CD4-positive, alpha-beta T cell treated with Interleukin-6 at 100 ng/mL for 8 hours (primary cell): ENCODE measurements at places on chromosomes 7 and 10.

GRCh38 chr10:83199374-83199773 lies 939.9 kb upstream of the GHITM start:
- DNase-seq = no peak

- DNase-seq = no peak
These were observed 88.6 kb downstream of the XRCC2 start for GRCh38 chr7:152587366-152587765.

DNA sequence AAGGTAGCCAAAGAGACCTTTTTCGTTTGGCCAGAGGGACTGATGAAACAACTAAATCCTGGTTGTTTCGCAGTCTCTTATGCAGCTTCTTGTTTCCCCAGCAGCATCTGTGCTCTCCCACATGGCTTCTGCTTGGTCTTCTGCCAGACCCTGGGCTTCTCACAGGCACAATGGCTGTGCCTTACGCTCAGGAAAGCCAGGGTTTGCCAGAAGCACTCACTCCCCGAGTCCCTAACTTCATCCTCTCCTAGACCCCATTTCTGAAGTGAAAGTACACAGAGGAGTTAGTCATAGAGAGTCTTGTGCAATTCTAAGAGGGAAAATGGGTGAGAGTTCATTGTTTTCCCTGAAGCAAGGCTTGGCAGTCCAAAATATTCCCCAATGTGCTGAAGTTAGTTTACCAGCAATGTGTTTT lies 121.7 kb downstream of the EVX1 start:
- DNase-seq = no peak

DNA sequence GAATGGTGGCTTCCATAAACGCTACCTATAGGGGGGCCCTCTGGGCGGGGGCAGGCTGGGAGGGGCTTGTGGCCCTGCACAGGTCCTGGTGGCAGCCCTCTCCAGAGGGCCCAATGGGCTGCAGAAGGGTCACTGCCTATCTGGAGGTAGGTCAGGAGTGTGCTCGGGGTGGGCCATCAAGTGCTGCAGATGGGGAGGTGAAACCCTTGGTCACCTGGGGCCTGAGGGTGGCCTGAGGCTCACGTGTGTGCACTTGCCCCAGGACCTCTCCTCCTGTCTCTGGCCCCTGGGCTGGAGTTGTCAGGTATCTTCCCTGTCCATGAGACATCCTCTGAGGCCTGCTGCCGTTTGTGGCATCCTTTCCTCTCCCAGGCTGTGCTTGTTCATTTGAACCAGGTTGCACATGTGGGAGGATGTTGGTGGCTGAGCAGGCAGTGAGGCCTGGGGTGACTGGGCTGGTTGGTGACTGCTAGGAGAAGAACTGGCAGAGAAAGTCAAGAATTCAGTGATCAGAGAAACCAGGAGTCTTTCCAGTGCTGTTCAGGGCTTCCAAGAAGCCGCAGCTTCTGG lies 21.1 kb upstream of the SH2D4B start:
- no peak for DNase-seq

DNA sequence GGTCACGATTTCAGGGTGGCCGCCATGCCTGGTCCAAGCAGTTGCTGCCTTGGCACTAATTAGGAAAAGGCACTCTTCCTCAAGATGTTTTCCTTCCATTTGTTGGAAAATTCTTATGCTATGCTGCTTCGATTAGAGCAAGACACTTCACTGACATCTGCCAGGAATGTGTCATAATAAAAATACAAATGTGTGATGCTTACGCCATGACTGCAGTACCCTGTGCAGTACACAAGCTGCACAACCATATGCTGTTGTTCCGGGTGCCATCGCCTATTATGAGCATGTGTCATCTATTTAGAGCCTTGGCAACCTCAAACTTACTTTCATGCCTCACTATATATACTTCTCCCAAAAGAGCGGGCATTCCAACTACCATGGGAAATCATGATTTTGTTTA lies 14.9 kb upstream of the MPP7 start:
- DNase-seq = no peak

GRCh38 chr7:78828317-78828716 lies 625.1 kb downstream of the MAGI2 start:
- DNase-seq = no peak

- DNase-seq = no peak
These were observed 4.4 kb upstream of the SLF2 start for GRCh38 chr10:100908378-100908777.

DNA sequence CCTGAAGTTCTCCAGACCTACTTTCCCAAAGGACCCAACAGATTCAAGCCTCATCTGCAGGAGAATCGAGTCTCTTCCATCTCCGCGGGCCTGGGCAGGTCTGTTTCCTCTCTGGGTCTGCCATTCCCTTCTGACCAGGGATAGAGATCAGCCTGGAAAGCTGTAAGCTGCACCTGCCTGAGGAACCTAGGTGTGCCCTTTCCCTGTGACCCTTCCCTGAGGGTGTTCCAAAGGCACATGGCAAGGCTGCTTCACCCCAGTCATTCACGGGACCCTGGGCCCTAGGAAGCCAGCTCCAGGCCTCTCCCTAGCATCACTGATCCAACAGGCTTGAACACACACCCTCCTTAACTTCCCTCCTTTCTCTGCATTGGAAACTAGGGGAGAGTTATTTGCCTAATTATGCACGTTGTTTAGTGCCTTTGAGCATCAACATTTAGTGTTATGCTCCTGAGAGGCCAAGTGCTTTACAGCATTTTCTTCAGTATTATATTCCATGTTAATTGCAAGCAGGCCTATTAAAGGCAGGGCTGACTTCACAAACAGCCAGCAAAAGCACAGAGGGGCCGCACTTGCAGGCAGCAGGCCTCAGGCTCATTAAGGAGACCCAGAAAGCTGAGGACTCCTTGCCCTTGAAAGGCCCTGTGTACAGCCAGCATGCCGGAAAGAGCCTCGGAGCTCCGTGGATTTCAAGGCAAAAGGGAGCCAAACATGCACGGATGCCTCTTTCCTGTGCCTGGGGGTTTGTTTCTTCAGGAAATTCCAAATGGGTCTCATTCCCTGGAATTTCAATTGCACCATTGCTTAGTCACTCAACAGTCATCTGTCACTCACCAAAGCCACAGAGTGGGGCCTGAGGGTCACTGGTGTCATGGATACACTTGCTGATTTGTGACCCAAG lies 91.0 kb upstream of the FAM20C start:
- DNase-seq = no peak

DNA sequence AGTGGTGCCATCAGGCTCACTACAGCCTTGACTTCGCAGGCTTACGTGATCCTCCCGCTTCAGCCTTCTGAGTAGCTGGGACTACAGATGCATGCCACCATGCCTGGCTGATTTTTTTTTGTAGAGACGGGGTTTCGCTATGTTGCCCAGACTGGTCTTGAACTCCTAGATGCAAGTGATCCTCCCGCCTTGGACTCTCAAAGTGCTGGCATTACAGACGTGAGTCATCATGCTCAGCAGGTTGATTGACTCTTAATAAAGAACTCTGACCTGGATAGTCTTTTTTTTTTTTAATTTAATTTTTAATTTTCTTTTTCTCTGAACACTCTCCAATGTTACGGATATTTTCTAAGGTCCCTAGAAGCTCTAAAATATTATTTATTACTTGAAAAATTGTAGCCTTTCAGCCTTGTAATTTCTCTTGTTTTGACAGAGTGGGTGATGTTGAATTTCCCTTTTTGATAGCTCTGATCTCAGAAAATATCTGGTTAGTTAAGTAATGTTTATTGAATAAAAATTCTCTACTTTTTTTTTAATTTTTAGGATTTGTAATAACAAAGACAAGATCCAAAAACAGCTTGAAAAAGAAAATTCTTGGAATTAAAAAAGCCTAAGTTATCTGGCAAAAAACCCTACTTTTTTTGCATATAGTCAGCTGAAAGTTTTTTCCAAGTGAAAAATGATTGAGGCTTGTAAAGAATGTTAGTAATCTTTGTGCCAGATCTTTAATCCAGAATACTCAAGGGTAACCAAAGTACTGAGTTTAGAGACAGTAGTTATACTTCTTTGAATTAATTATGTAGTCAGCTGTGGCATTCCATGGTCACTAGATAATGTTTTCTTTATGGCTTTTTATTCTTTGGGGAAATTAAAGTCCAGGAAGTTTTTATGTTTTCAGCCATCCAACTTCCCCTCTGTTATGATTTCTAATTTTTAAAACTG lies 26.7 kb downstream of the TBC1D12 start:
- no peak for DNase-seq

GRCh38 chr7:81648716-81649115 lies 121.1 kb downstream of the HGF start:
- DNase-seq = no peak

DNA sequence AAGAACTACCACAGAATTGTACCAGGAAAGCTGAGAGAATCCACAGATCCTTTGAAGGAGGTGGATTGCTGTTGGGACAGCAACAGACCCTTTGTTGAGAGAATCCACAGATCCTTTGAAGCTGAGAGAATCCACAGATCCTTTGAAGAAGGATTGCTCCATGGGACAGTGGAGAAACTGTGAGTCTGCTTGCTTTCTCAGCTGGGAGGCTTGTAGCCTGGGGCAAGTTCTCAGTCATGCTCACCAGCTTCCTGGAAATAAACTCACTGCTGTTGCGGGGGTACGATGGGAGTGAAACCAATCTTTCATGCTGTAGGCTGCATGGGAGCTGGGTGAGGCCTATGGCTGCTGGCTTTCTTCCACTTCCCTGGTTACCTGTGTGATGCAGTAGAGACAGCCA lies 106.3 kb downstream of the C7orf25 start:
- no peak for DNase-seq

DNA sequence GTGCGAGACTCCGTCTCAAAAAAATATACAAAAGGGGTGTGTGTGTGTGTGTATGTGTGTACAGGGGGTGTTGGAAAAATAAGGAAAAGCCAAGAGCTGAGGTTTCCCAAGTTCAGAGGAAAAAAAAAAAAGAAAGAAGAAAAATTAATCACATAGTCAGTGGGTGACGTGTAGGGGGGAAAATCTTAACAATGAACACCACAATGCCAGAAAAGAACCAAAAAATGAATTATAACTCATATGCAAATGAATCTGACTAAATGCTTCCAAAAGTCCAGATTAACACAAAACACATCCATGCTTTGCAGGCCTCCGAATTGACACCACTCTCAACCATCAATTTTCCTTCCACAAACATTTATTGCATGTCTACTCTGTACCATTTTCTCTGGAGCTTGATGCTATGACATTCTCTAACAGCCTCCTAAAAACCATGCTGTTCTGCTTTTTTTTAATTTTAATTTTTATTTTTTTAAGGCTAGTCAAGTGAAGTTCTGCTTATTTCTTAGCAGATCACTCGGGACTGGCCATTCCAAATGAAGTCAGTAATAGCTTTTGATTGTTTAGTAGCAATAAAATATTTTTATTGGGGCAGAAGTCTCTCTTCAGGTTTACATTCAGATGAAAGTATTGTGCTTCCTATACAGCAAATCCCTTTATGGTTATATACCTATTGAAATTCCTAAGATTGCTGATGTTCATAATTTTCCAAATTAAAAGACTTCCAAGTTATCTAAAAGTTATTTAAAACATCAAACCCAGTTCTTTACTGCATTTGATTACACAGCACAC lies 133.8 kb downstream of the CNOT4 start:
- DNase-seq = no peak

DNA sequence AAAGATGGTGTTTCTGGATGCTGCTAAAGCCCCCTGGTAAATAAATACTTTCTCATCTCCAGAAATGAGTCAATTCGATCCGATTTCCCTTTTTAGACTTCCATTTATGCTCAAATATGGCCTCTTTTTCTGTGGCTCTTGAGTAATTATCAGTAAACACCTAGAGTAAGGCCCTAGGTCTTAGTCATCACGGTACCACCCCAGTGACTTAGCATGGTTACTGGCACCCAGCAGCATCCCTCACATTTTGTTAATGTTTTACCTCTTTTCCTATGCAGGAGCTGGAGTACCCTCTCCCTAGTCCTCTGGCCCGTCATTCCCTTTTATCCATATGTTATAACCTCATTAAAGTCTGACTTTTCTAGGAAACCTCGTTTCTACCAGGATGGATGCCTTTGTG lies 19.5 kb downstream of the CHN2 start:
- no peak for DNase-seq

- no peak for DNase-seq
These were observed 10.1 kb downstream of the CHN2 start for GRCh38 chr7:29204491-29205272.

DNA sequence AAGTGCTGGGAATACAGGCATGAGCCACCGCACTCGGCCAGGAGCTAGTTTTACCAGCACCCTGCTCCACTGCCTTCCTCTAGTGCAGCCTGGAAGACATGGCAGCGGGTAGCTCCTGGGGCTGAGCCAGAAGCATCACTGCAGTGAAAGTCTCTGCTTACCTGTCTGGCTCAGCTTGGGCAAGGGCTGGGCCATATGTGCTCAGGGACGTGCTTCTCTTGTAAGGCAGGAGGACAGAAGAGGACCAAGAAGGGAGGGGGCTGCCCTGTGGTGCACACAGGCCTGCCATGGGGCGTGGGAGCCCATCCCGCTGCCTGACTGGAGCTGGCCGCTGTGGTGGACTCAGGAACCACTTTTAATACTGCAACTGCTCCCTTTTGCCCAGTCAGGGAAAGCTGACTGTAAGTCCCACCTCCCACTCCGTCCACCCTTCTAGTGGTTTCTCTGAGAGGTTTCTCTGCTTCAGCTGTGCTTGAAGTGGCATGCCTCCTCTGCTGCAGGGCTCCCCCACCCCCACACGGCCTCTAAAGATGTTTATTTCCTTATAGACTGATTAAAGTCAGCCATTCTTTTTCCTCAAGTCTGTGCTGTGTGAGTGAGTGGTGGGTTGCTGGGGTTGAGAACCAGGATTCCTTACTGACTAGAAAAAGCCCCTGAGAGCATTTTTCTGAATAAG lies 25.3 kb upstream of the C10orf95 start:
- no peak for DNase-seq

DNA sequence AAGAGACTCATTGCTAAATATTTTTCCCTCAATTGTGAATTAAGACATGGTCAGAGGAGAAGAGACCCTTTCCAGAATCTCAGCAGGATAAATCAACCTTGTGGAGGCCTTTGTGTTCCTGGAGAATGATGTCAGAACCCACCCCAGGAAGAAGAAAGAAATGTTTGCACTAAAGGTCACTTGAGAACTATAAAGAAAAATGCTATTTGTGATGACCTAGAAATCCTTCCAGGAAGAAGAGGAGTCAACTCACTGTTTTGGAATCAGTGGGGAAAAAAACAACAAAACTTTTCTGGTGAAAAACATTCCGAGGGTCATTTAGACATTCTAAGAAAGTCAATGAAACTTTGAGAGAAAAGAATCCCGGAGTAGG lies 129.1 kb upstream of the ANKRD1 start:
- no peak for DNase-seq

- no peak for DNase-seq
These were observed 511.0 kb downstream of the GFRA1 start for GRCh38 chr10:115762029-115762428.

DNA sequence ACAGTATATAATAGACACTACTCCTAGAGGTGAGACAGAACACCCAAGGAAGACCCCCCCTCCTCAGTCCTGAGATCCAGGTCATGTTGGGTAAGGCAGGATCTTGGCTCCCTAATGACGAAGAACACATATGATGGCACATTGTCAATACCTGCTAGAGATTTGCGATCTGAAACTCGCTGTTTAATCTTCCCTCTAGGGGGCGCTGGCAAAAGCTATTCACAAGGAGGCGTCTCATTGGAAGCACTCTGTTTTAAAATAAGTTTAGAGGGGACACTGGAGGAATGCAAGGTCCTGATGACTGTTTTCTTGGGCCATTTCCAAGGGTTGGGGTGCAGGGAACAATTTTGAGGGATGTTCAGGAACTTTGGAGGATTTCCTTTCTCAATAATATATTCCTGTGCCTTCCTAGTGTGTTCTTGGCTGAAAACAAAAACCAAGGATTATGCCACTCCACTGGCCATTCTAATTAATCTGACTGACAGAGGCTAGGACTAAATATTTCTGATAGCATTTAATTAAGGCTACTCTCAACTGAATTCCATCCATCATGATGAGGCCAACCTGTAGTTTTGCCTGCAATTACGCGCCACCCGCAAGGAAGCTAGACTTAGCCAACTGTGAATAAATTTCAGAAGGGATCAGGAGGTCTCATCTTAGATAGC lies 1013.8 kb upstream of the MBL2 start:
- no peak for DNase-seq
